ENCODE measurements at places on chromosomes 13 and 19.
A peak's percentile ranks its signal among the peaks of the same experiment; 100 is the strongest.

DNA sequence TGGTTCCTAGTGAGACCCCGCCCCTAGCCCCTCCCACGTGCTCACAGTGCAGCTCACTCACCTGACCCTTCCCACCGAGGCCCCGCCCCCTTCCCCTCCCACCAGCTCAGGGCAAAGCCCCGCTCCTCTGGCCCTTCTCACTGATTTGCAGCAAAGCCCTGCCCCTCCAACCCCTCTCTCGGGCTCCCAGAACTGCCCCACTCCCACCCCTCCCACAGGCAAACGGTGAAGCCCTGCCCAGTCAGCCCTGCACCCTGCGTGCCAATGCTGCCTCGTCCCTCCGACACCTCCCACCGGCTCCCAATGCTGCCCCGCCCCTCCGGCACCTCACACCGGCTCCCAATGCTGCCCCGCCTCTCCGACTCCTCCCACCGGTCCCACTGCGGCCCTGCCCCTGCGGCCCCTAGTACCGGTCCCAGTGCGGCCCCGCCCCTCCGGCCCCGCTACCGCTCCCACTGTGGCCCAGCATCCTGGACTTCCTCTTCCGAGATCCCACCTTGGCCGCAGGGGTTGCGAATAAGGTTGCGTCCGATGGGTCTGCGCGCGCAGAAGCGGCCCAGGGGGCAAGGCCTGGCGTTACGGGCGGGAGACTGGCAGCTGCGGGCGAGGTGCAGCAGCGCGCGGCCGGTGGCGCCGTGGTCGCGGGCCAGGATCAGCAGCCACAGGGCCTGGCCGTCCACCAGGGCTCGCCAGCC is 834 bp downstream of the FBXO27 start:
- DNase-seq, result peak; percentile 91

GRCh38 chr13:30787738-30788525 is 52.6 kb downstream of the ALOX5AP start:
- DNase-seq, result no peak

DNA sequence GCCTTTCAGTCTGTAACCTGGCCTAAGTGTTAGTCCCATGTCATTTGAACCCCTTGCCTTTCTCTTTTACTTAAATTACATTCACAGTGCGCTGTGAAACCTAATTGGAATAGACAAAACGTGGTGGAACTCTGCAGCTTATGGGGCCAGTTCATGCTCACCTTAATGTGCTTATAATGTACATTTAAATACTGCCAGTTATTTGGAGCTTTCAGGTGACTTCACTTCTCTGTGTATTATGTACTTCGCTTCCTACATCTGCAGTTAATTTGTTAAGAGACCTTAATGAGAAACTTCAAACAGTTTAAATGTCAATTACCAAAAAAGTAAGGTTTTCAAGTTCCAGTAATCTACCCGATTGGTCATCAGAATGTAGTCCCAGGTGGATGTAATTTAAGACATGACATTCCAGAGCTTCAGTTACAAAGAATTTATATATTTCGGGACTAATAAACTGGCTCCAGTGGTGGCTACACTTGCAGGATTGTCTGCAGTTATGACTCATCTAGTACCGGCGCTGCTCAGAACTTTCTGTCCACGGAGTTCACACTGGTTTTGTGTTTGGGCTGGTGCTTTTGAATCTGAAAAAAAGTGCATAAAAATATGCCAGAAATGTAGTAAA is 125.3 kb downstream of the TM9SF2 start:
- DNase-seq, result no peak

DNA sequence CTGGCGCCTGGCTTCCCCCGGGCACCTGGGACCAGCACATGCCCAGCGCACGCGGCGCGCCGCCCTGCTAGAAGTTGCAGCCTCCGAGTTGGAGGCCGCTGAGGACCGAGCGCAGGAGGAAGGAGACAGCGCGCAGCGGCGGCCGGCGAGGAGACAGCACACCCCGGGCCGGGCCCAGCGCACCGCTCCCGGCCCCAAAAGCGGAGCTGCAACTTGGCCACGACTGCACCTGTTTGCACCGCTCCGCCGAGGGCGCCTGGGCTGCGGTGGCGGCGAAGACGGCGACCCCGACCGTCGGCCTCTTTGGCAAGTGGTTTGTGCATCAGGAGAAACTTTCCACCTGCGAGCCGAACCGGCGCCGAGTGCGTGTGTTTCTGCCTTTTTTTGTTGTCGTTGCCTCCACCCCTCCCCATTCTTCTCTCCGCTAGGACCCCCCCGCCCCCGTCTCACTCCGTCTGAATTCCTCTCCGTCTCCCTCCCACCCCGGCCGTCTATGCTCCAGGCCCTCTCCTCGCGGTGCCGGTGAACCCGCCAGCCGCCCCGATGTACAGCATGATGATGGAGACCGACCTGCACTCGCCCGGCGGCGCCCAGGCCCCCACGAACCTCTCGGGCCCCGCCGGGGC is at the start of gene SOX1:
TSS of gene SOX1 (plus strand) at position 34 of the 626 bp plus-strand sequence. CDS start at position 544, 510 bp downstream.
- DNase-seq, result no peak

GRCh38 chr19:15971224-15971780 is 22.5 kb downstream of the OR10H4 start:
- DNase-seq, result no peak

DNA sequence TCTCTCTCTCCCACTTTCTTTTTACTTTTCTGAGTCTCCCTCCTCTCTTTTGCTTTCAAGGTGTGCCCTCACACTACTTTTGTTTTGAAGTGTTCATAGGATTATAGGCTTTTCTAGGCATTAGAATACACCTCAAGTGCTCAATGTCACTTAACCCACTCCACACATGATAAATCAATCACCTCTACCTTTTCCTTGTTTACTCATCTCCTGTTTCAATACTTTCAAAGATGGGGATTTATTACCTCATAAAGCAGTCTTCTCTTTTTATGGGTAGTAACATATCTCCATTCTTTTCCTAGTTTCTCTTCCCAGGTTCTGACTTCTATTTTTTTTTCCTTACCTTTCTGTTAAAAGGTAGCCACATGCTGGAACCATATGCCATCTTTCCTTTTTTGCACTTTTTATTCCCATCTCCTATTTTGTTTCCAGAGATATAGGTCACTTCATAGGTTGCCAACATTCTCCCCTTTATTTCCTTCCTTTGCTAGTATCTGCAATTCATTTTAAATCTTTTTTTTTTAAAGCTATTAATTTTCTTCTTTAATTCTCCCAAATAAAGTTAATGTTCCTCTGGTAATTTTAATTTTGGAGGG is 137.6 kb upstream of the SLC10A2 start:
- no peak for DNase-seq

GRCh38 chr19:11203194-11204075 is 6.1 kb upstream of the KANK2 start:
- DNase-seq, result peak; percentile 87

GRCh38 chr19:35869327-35870123 is 1.2 kb downstream of the APLP1 start:
- peak; percentile 78 for DNase-seq

DNA sequence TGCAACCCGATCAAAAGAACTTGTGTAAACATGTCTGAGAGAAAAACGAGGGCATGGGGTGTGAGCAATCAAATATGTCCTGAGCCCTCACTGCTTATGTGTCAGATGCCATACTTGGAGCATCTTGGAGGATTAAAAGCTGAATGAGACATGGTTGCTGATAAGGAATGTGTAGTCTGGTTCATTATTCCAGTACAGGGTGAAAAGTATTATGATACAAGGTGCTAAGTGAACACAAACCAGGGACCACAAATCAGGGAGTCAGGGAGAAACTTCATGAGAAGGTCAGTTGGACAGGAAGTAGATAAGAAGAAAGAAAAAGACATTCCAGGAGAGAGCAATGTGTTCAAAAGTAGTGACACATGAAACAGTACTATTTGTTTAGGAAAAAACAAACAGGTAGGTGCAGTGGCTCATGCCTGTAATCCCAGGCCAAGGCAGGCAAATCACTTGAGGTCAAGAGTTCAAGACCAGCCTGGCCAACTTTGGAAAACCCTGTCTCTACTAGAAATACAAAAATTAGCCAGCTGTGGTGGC is 2.0 kb upstream of the RCBTB1 start:
- DNase-seq, result no peak

DNA sequence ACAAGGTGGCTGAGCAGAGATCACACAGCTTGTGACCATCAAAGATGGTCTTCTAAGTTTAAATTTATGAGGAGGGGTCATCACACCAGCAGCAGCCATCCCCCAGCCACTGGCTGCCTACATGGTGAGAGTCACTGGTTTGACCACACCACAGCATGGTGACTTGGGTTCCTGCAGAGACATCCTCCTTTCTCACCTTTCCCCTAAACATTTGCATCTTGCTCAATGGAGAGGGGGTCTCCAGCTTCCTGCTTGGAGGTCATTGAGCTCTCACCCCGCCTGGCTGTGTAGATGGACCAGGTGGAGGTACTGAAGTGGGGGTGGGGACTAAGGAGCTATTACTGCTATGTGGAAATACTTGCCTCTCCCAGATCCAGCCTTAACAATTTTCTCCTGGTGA is 247.6 kb upstream of the ARGLU1 start:
- DNase-seq, result no peak

DNA sequence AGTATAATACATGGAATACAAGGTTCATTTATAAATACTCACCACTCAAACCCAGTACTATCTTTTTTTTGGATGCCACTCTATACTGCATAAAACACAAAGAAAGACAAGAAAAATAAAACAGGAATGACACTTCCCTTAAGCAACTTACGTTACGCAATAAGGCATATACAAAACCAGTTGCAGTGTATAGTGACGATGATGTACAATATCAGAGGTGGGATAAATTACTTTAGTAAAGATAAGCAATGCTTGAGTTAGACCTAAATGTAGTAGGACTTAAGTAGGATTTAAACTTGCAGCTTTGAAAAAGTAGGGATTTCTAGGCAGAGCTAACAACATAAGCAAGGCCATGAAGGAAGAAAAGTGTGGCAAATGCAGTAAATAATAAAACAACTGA is 374.9 kb downstream of the SPRY2 start:
- no peak for DNase-seq

GRCh38 chr13:104327211-104327610 is 1261.0 kb upstream of the SLC10A2 start:
- DNase-seq, result no peak

GRCh38 chr13:34357435-34358232 is 539.7 kb downstream of the RFC3 start:
- DNase-seq, result no peak

GRCh38 chr19:12838182-12838885 is at the start of gene MAST1:
Gene MAST1 (plus strand): TSS chr19:12838515. CDS start chr19:12838573, 58 bp downstream.
- peak; percentile 60 for DNase-seq

DNA sequence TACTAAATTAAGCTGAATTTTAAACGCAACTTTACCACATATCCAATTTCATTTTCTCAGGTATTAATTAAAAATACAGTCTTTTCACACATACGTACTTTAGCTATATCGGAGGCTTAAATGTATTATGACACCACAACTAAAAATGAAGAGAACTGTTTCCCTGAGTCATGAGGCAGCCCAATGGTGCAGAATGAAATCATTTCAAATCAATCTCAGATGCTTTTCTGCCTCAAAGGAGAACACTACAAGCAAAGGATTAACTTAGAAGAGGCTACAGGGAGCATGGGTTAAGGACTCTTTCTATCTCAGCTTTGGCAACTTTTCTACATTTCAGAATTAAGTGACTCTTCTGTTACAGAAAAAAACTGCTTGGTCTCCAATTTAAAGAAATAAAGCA is 516.3 kb upstream of the HTR2A start:
- no peak for DNase-seq

- no peak for DNase-seq
Measured at GRCh38 chr13:96672016-96672415, 322.3 kb downstream of the OXGR1 start.

- no peak for DNase-seq
Measured at GRCh38 chr19:48558018-48558684, 6.2 kb downstream of the SULT2B1 start.

GRCh38 chr13:20264271-20265018 is 32.3 kb upstream of the GJB6 start:
- no peak for DNase-seq

DNA sequence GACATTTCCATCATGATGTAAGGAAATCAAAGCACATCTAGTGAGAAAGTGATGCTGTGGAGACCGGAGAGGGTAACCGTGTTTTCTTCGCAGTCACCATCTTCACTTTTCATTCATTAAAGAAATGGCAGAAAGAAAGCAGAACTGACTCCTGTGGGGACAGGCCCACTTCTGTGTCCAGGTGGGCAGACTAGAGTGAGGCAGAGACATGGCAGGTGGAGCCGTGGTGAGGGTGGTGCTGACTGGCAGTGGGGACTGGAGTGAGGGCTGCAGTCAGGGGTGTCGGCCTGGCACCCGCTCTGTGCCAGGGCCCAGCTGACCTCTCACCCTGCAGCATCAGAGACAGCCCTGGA is 71.4 kb upstream of the MCF2L start:
- no peak for DNase-seq

GRCh38 chr13:112790735-112791641 is 101.2 kb downstream of the ATP11A start:
- no peak for DNase-seq

DNA sequence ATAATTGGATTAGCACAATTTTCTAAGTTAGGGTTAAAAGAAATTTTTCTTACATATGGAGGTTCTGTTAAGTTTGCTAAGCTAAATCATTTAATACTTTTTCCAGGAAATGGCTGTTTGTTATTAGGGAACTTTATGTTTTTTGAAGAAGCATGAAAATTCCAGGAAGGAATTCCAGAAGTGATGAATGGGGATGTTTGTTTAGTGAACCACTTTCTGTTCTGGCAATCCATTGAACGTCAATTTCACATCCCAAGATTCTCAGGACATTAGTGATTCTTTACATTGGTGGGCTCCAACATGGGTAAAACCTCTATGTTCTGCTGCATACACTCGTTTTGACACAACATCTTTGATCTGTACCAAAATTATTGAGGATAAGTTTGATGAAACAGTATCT is 534.4 kb downstream of the IRS2 start:
- no peak for DNase-seq

DNA sequence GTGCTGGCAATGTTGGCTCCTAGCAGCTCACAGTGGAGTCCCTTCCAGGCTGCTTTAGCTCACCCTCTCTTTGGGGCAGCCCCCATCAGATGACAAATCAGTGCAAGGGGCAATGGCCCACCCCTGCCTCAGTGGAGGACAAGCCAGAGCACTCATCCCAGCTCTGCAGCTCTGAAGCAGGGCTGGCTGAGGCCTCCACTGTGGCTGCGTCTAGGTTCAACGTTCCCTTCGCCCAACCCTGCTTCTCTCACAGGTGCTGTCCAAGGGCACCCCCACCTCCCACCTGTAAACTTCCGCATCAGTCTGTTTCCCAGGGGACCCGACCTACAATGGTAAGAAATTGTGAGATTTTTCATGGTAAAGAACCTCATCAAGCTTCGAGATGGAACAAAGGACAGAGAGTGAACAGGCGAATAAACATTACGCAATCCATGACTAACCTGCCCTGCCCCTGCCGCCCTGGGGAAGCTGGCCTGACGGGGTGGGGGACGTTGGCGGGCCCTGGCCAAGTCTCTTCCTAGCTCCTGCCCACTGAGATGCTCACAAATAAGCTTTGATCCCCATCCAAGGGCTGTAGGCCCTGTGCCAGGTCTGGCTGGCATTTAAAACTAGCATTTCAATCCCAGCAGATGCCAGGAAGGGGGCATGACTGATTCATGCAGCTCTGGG is 40.5 kb downstream of the DZIP1 start:
- DNase-seq, result peak; percentile 35

Measured in left ventricle myocardium superior (tissue), 1 donor.